Umbilical cord (tissue), 2 donors: ENCODE measurements at places on chromosomes 12 and 14. TPM values are rescaled to one million over a fixed set of nuclear protein-coding genes. Genes with fewer than 3 reads are reported as not detected.

GRCh38 chr12:105455261-105455660 lies 124.8 kb downstream of the C12orf75 start:
- no peak for DNase-seq

DNA sequence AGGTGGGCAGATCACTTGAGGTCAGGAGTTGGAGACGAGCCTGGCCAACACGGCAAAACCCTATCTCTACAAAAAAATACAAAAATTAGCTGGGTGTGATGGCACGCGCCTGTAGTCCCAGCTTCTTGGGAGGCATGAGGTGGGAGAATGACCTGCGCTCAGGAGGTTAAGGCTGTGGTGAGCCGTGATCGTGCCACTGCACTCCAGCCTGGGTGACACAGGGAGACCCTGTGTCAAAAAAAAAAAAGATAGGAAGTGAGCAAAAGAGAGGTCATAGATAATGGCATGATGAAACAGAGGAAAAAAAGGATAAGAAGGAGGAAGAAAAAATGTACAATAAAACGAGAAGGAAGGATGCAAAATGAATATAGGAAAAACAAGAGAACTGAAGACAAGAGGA lies 159.5 kb downstream of the ETV6 start:
- DNase-seq = no peak

DNA sequence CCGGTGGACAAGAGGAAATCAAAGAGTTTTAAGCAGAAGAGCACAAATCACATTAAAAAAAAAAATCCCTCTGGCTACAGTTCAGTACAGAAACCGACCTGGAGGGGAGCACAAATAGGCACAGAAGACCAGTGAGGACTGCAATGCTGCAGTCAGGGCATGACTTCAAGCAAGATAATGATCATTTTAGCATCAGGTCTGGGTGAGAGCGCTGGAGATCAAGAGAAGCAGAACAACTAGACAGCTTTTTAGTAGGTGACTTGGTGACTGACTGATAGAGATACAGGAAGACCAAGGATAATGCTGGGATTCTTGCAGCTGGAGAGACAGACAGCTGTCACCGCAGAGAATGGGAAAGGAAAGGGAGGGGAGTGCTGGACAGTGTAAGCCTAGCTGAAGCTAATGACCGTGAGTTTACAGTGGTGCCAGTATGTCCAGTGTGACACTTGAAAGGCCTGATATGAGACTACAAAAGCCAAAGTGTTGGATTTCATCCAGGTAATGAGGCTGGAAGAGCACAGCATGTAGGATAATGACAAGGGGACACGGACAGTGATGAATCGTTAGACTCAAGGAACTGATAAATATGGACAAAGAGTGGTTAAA lies 5.6 kb downstream of the NFYB start:
- DNase-seq = no peak

GRCh38 chr12:108367436-108367835 lies 28.3 kb upstream of the CMKLR1 start:
- DNase-seq = no peak

GRCh38 chr14:99230208-99231151 lies 41.5 kb downstream of the BCL11B start:
- no peak for DNase-seq

DNA sequence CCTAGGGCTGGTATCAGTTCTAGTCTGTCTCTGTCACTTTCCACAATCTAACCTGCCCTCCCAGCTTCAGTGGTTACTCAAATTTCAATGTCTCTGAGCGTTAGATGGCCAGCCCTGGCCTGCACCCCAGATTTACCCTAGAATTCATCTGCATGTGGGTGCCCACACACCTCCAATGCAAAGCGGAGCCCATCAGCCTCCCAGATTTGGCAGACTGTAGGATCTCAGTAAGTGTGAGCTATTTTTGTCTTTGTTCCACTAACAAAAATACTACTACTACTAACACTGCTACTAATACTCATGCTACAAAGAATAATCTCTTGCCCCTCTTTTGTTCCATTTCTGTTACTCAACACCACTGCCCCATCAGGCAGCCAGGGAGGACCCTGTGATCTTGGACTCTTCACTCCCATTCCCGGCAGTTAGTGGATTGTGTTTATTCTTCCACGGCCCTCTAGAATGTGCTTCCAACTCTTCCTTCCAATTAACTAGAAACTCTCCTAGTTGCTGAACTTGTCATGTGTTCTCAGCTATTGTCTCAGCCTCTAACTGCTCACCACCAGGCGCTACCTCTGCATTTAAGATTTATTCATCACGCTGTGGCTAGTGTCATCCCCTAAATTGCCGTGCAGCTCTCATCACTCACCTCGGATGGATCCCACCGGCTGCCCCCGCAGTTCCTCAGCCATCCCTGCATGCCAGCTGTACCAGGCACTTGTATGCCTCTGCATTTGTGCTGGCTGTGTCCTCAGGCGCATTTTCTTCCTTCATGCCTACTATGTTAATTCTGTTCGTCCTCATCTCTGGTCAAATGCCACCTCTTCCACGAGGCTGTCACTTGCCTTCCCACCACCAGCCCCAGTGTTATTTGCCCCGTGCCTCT lies 150.6 kb upstream of the HIF1A start:
- no peak for DNase-seq

DNA sequence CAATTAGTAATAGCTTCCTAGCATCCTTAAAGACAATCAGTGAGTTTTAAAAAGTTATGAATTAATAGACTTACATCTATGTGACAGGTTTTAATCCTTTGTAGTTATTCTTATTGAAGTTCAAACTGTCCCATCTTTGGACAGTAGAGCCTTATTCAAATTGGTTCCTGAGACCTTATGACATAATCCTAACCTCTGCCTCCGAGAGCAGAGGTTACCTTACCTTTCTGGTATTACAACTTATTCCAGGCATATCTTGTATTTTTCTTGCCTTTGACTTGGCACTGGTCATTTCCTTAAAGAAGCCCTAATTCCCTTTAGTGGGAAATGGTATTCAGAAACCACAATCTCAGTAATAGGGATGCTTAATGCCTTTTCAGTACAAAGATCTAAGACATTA lies 21.8 kb downstream of the BTBD7 start:
- no peak for DNase-seq

Gene KCNC2
- total RNA-seq = 4.1 TPM

- no peak for DNase-seq
Measured at GRCh38 chr14:24368212-24368561, 203 bp downstream of the NFATC4 start.

Gene LRRC23
- 8.4 TPM for total RNA-seq

DNA sequence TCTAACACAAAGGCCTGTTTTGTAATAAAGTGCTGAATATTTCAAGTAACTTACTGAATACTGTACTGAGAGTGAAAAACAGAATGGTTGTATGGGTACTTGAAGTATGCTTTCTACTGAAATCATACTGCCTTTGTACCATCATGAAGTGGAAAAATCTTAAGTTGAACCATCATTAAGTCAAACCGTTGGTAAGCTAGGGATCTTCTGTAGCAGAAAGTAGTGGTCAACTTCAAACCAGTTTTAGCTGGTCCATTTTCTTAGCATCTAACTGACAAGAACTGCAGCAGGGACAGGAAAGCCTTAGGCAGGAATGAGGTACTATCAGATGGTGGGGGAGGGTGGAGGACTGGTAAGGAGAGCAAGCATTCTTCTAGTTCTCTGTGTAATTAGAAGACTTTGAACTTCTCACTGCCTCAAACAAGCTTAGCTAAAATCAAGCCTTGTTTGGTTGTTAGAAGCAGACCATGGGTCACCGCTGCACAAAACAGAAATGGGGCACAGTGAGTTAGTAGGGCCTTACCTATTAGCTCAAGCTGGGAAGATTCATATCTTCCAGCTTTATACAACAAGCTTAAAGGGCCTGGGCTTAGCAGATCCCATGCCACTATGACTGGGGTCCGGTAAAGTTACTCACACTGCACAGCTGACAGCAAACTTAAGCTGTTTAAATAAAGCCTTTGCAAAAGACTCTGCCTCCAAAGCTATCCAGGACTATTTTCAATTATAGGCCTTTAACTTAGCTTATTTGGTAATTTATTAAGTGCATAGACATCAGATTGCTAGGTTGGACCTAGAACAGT lies 73.8 kb downstream of the ACADS start:
- DNase-seq = peak; percentile 29

Gene TMEM63C
- 3.4 TPM for total RNA-seq

DNA sequence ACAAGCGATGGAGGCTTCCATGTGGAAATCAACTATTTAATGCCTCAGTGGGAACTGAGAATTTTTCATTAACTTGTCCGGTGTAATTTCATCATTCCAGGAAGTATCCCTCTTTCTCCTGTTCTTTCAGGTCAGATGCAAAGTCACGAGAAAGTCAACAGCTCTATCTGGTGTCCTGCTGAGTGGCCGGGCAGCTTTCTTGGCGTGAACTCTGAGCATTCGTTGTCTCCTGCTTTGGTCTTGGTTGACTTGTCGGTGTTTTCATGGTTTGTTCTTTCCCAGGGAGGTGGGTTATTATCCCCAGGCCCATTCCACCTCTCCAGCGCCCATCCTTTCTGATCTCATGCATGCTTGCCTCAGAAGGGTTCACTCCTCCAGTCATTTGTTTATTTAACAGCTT lies 149.1 kb downstream of the GLT1D1 start:
- no peak for DNase-seq

Gene TCL1B
- total RNA-seq = 4.1 TPM

DNA sequence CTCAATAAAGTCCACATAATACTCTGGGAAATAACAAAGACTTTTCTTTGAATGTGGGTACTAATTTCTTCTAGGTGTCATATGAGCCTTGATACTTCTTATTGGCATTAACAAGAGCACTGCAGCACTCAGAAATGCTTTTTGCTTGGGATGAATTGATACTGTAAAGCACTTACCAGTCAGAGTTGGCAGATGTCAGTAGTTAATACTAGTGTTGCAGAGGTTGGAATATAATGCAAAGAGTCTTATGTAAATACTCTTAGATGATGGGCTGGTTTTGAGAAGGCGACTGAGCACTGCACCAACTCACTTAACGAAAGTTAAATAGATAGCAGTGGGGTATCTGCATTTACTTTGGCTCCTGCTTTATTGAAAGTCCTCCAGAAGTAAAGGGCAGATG lies 25.6 kb upstream of the MBIP start:
- DNase-seq = no peak

DNA sequence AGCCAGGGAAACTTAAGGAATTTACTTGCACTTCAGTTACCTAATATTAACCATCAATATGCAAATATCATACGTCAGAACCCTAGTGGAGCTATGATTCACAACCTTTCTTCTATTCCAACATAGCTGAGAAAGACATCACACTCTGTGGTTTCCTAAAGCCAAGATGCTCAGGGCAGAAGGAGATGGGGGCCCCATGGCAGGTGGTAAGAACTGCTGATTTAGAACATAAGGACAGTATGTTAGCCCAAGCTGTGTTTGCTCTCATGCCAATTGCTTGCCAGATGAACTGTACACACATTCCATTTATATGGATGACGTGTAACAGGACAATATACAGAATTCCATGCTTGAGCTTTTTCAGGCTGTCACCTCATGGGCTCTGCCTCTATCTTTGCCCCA lies 34.6 kb downstream of the HECTD4 start:
- peak; percentile 55 for DNase-seq

DNA sequence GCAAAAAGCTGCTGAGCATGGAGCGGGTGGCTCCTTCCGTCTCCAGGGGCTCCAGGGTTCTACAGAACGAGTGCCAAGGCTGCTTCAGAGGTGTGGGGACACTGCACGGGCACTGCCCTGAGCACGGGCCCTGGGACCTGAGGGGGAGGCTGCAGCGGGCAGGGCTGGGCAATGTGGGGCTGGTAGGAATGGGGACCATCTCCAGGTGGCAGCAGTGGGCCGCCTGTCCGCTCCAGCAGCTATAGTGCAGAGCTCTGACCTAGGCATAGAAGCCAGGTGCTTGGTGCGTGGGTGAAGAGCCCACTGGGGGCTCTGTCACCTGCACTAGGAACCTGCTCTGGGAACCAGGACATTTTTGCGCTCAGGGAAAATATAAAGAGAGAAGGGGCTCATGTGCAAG lies 22.3 kb downstream of the HDAC7 start:
- no peak for DNase-seq

GRCh38 chr12:94689646-94690036 lies 39.3 kb upstream of the TMCC3 start:
- DNase-seq = no peak

- DNase-seq = no peak
Measured at GRCh38 chr12:13307143-13307816, 110.8 kb downstream of the EMP1 start.

GRCh38 chr14:70171726-70172125 lies 17.0 kb downstream of the SLC8A3 start:
- no peak for DNase-seq

DNA sequence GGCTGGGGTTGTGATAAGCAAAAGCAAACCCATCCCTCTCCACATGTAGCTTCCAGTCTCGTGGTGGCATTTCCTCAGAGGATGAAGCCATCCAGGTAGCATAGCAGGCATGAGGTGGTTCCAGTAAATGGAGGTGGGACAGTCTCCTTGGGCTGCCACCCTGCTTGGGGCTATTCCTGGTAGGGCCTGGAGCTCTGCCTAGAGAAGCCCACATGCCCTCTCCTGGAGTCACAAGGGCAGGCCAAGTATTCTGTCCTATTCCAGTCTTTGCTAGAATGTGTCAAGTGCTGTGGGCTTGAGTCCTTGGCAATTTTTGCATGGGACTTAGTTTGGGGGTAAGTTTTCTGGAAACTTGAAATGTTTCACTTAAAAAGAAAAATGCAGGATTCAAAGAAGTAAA lies 469.9 kb downstream of the DPF3 start:
- DNase-seq = no peak

GRCh38 chr12:11555743-11556625 lies 93.5 kb upstream of the ETV6 start:
- DNase-seq = no peak

Gene NTF3
- 14.0 TPM for total RNA-seq

DNA sequence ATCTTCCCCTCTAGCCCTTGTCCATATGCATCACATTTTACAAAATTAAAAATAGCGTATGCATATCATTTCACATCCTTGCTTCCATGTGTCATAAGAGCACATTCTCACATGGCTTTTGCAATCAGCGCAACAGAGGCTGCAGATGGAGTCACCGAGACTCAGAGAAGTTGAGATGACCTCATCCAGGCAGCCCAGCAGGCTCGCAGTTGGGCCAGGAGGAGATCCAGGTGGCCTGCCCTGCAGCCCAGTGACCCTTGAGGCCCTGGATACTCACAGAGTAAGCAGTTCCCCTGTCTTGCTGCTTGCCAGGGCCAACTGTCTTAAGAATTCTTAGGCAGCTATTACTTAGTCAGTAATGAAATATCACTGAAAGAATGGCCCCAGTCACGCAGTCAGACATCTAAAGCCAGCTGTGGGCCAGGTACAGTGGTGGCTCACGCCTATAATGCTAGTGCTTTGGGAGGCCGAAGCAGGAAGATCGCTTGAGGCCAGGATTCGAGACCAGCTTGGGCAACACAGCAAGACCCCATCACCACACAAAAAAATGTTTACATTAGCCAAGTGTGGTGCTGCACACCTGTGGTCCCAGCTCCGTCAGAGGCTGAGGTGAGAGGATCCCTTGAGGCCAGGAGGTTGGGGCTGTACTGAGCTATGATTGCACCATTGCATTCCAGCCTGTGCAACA lies 9.1 kb downstream of the CAMKK2 start:
- DNase-seq = no peak

GRCh38 chr14:97841762-97842161 lies 1044.6 kb downstream of the VRK1 start:
- no peak for DNase-seq
